A549 treated with CORT108297 at 1 μM for 4 hours (cell line): ENCODE measurements at places on chromosomes 5 and 9. TPM values are rescaled to one million over a fixed set of nuclear protein-coding genes. Genes with fewer than 3 reads are reported as not detected.

CCDC183 gene
- total RNA-seq, result 0.13 to 0.36 TPM (median 0.27 TPM) in 5 replicates

CDK9 gene
- 40.9 to 50.5 TPM (median 49.4 TPM) in 5 replicates for total RNA-seq

OTP gene
- 0.03 to 0.09 TPM (median 0.06 TPM) in 5 replicates for total RNA-seq

TERT gene
- total RNA-seq, result 1.3 to 3.6 TPM (median 2.7 TPM) in 5 replicates

MLANA gene
- not detected in 5 replicates for total RNA-seq

ANKRD31 gene
- 0.03 to 0.07 TPM (median 0.05 TPM) in 5 replicates for total RNA-seq

LECT2 gene
- total RNA-seq, result not detected in 5 replicates

CCL28 gene
- 0.08 to 0.23 TPM (median 0.15 TPM) in 5 replicates for total RNA-seq

OR1N1 gene
- not detected in 5 replicates for total RNA-seq

MEGF10 gene
- not detected in 5 replicates for total RNA-seq

SGCD gene
- 4.0 to 5.2 TPM (median 4.5 TPM) in 5 replicates for total RNA-seq
